ENCODE measurements at places on chromosomes 11 and 22.

- DNase-seq = no peak
These were observed 20.1 kb downstream of the DGCR6L start for GRCh38 chr22:20299746-20300136.

- no peak for DNase-seq
These were observed 483.0 kb downstream of the MN1 start for GRCh38 chr22:27318516-27318915.

GRCh38 chr11:70506986-70507385 lies 108.7 kb downstream of the CTTN start:
- DNase-seq = no peak

- DNase-seq = no peak
These were observed 46.4 kb upstream of the ARHGAP42 start for GRCh38 chr11:100640646-100641045.

- DNase-seq = no peak
These were observed 7.0 kb upstream of the DDX17 start for GRCh38 chr22:38513063-38513462.
